ENCODE measurements at places on chromosomes 12 and 14. TPM values are rescaled to one million over a fixed set of nuclear protein-coding genes. Genes with fewer than 3 reads are reported as not detected.

DNA sequence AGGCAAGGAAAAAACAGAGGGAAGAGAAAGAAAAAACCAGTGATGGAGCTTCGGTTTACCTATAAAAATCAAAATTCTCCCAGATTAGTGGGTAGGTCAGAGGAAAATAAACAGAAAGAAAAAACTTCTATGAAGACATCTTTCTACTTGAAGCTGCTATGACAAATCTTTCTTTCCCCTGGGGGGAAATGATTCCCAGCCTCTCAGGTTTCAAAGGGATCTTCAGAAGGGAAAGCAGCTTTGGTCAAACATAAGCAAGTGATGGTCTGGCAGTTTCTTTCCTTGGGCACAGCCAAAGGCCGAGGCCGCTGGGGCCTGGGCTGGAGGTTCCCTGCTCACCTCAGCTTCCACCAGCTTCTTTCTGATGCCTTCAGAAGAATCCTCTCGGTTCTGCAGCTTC, 104.5 kb downstream of the PRKAB1 start:
- no peak for DNase-seq

DNA sequence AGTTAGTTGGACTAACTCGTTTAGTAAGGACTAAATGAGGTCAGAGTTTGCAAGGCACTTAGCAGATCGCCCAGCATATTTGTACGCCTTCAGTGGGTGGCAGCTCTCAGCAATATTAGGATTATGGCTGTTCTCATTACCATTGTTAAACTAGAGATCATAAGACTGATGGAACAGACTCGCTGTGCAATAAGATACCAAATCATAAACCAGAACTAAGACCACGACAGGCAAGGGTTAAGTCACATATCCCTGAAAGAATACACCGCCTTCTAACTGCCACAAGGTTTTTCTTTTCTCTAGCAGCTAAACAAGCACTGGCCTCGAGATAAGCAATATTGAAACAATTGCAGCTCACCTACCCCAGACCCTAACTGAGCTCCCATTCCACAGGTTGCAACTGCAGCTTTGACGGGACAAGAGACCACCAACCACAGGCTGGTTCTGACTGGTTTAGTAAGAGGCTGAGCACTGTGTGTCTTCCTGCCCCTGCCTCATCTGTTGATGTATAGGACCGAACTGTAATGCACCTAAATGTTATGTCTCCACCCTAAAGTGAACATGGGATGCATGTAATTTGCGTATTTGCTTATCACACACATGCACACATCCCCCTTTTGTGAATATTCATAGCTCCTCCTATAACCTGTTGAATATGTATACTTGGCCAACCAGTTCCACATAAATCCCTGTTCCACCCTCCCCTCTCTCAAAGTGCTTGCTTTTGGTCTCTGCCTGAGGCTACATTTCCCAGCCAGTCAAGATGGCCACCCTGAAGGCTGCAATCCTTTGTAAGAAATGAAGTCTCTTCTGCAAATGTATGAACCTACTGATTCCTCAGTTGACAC, 153.2 kb downstream of the CALM1 start:
- no peak for DNase-seq

- DNase-seq, result no peak
Measured at GRCh38 chr14:74616996-74617700, 5.1 kb upstream of the LTBP2 start.

DNA sequence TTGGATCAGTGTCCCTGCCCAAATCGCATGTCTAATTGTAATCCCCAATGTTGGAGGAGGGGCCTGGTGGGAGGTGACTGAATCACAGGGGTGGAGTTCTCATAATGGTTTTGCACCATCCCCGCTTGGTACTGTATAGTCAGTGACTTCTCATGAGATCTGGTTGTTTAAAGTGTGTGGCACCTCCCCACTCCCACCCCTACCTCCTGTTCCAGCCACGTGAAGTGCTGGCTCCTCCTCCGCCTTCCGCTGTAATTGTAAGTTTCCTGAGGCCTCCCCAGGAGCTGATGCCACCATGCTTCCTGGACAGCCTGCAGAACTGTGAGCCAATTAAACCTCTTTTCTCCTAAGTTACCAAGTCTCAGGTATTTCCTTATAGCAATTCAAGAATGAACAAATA, 67.2 kb downstream of the FERMT2 start:
- no peak for DNase-seq

GRCh38 chr12:92065639-92066038, 80.0 kb downstream of the BTG1 start:
- no peak for DNase-seq

GRCh38 chr12:19546027-19546426, 106.7 kb downstream of the AEBP2 start:
- DNase-seq, result no peak

DNA sequence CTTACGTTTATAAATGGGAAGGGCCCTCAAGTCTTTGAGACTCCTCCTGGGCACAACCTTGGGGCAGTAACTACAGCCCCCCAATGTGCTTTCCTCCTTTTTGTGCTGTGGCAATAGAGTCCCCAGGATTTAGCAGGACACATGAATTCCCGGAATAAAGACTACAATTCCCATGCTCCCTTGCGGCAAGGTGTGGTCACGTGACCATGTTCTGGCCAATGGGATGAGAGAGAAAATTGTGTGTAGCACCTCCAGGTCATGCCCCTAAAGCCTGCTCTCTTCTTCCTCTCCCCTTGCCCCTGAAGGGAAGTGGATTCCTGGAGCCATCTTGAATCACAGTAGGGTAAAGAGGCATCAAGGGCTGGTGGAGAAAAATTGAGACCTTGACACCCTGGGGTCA, 295.1 kb upstream of the SFSWAP start:
- peak; percentile 13 for DNase-seq

GRCh38 chr14:95943699-95944098, 67.1 kb downstream of the TUNAR start:
- no peak for DNase-seq

PTPRB gene
- total RNA-seq, result not detected

CEBPE gene
- total RNA-seq, result 0.34 TPM

ANO4 gene
- not detected for total RNA-seq

DNA sequence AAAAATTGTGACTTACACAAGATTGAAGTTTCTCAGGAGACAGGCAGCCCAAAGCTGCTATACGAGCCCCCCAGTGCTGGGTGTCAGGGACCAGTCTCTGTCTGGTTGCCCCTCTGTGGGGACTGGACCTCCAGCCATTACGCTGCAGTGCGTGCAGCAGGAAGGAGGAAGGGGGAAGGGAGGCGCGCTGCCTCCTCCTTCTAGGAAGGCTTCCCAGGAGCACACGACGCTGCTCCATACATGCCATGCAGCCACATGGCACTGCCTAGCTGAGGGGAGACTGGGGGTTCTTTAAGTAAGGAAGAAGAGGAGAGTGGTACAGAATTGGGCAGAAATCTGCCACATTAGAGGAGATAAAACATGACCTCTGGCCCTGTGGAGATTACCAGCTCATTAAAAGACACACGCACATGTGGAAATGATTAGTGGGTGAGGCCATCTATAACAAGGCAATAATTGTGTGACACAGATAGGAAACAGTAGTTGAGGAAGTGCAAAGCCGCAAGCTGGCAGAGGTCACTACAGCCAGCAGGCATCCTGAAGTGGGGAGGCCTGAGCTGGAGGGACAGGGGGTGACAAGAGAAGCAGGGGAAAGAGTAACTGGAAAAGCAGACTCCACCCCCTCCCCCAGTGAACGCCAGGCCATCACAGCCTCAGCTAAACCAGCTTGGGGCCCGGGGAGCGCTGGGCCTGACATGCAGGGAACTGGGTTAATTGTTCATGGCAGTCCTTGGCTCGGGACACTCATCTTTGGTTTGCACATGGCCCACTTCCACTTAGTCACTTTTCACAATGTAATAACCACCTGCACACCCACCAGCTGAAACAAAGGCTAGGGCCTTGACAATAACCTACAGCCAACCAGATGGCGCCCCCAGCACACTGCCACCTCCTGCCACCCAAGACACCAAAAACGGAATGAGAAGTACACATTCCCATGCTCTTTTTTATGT, 39.6 kb downstream of the CCDC88C start:
- DNase-seq, result peak; percentile 85

GALNT9 gene
- total RNA-seq, result not detected

- no peak for DNase-seq
Measured at GRCh38 chr12:86174188-86174587, 82.0 kb downstream of the MGAT4C start.

DNA sequence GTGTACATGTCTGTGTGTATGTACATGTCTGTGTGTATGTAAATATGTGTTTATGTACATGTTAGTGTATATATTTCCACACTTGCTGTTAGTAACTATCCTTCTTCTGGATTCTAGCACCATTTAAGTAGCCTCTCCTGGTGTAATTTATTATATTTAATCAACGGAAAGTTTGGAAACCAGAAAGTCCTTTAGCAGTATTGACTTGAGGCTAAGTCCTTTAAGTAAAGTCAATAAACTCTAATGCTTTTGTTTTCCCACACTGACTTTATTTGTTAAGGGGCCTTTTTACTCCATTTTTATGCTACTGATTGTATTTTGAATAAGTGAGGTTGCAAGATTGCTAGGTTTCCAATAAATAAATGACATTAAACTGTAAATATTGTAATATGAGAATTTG, 876.4 kb upstream of the SEL1L start:
- no peak for DNase-seq

TMPRSS12 gene
- not detected for total RNA-seq

- no peak for DNase-seq
Measured at GRCh38 chr14:55303125-55303499, 31.9 kb downstream of the FBXO34 start.

BAG5 gene
- 29.6 TPM for total RNA-seq

DNA sequence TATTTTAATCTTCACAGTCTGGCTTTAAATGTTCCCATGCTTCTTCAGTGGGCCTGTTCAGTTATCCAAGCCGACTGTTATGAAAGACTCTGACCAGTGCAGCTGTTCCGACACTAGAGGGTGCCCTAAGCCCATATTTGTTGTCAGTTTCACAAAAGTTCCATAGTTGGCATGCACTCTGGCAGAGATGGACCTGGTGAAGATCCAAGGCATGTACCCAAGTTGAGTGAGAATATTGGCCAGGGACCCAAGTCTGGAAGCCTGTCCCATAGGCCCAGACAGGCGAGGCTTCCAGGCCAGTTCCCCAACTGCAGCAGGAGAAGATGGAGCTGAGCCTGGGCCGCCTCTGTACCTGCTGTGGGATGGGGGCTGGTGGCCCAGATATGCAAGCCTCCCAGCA, 27.4 kb upstream of the GUCY2C start:
- peak; percentile 70 for DNase-seq

- DNase-seq, result peak; percentile 32
Measured at GRCh38 chr12:17992002-17992656, 97.9 kb downstream of the RERGL start.

GRCh38 chr14:32694795-32695449, 243.8 kb upstream of the NPAS3 start:
- DNase-seq, result no peak

ZFHX2 gene
- total RNA-seq, result 0.78 TPM

ARG2 gene
- total RNA-seq, result 9.9 TPM

- no peak for DNase-seq
Measured at GRCh38 chr14:104656014-104656714, 33.3 kb upstream of the INF2 start.

DNA sequence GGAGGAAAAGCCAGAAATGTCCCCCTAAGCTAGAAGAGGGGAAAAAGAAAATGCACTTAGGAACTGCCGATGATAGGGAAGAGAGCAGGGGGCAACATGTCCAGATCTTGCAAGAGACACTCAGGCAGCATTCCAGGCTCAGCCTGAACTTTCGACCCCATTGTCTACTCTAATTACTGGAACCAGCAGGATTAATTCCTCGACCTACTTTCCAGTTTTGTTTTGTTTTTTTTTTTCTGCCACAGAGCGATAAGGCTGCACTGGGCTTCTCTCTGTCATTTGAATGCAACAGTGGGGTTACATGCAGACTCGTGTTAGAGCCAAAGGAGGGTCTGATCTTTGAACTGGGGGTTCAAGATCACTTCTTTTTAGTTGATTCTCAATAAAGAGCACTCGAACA, 68.7 kb upstream of the MED13L start:
- no peak for DNase-seq

CEP290 gene
- total RNA-seq, result 15.2 TPM

FOXN4 gene
- not detected for total RNA-seq

CDH24 gene
- total RNA-seq, result 0.69 TPM

- peak; percentile 29 for DNase-seq
Measured at GRCh38 chr14:69580009-69580577, 5.4 kb upstream of the CCDC177 start.

DPPA3 gene
- not detected for total RNA-seq

DNA sequence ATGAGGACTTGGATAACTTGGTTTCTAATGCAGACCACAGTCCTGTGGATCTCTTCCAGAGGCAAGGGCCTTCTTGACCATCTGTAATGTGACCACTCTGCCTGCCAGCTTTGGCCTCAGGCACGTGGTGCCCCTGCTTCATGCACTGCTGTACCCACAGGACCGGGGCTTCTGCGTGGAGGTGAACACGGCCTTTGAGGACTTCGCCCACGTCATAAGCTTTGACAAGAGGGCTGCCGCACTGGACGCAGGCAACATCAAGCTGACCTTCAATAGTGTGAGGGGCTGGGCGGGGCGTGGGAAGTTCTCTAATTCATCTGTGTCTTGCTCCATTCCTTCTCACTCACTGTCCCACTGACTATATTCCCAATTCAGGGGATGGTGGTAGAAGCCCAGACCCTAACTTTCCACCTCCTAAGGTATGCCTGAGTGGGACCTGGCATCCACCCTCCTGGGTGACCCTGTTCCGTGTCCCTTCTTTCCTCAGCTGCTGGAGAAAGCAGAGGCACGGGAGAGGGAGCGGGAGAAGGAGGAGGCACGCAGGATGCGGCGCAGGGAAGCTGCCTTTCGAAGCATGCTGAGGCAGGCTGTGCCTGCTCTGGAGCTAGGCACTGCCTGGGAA, 18.5 kb downstream of the PRPF40B start:
- no peak for DNase-seq
